ENCODE measurements at places on chromosomes 12 and 14.

GRCh38 chr12:57770734-57771133 lies 1.2 kb downstream of the METTL1 start:
- DNase-seq, result no peak

DNA sequence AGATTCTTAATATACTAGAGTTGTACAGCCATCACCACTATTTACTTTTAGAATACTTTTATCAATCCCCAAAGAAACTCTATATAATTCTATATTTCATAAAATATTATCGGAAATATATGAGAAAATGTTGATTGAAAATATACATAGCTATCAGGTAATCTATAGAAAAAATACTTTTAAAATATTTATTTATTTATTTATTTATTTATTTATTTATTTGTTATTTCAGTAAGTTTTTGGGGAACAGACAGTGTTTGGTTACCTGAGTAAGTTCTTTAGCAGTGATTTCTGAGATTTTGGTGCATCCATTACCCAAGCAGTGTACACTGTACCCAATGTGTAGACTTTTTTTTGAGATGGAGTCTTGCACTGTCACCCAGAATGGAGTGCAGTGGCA lies 206.6 kb upstream of the DAAM1 start:
- DNase-seq, result no peak

GRCh38 chr12:8080120-8080519 lies 2.0 kb upstream of the NECAP1 start:
- no peak for DNase-seq

GRCh38 chr12:81520064-81520945 lies 238.8 kb downstream of the PPFIA2 start:
- no peak for DNase-seq

GRCh38 chr12:3677609-3678008 lies 75.3 kb downstream of the CRACR2A start:
- DNase-seq, result no peak

DNA sequence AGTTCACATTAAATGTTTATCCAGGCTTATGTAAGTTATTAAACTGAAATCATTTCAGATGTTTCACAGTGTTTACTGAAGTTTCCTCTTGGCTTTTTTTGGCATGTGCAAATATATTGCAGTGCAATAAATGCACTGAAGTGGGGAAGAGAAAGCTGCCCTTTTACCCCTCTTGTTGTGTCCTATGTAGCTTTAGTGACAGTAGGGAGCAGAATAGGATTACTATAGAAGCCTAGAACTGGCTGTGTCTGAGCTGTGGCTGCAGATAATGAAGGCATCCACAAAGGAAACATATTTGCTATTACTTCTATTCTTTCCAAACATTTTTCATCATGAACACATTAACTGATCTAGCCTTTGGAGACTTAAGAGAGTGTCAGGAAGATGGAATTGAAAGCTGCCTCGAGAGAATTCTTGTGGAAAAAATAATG lies 24.1 kb upstream of the CNTN1 start:
- no peak for DNase-seq

DNA sequence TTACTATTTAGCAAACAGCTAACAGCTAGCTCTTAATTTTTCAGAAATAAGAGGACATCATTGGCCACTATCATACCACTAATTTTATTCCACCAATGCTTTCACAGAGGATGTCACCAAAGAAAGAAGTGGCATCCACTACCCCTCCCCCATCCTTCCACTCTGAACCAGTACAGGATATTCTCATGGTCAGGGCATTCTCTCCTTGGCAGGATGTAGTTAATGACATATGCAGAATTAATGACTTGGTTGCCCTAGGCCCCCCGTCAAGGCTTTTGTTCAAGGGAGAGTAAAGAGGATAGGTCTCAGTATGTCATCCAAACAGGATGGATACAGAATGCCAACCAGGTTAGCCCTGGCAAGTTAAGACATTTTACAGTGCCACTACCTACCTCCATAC lies 18.9 kb upstream of the NUP107 start:
- no peak for DNase-seq

- no peak for DNase-seq
Observed at GRCh38 chr14:54209511-54210250, 187.1 kb upstream of the CDKN3 start.

DNA sequence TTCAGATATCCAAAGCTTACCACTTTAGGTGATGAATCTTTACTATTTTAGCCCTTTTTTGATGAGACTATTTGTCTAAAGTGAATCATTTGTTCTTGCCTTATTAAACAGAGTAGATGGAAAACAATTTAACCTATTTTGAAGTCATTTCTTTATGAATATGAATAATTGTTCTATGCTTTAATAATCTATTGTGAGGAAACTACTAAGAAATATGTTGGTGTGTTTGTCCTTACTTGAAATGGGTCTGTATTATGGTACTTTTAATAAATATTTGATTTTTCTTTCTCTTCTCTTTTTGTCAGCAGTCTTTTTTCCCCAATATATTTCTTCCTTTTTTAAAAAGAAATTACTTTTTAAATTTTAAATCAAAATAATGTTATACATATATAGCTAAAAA lies 24.4 kb downstream of the HSD17B6 start:
- no peak for DNase-seq

DNA sequence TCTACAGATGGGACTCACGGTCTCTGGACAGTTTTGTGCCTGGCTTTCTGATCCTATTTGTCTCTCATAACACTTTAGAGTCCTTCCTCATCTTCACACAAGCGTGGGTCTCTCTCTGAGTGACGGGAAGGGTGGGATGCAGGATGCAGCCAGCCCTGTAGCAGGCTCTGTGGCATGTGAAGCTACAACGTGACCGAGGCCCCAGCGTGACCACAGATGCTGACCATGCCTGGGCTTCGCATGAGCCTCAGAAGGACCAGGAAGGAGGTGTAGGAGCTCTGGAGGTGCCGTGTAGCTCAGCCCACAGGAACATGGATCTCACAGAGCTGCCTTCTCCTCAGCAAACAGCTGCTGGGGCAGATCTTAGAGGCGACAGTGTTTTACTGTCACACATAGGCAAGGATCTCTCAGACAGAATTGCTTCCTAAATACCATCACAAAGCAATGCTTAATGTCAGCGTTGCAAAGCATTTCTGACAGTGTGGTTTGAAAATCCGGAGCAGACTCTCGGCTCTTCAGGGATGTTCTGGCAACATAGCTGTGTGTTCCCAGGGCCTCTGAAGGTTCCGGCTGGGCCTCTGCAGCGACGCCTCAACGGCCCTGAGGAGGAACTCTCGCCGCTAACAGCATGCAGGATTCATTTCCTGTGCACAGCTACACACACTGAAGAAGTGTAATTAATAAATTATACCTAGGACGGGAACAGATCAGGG lies 21.9 kb downstream of the ANKLE2 start:
- no peak for DNase-seq

- DNase-seq, result peak; percentile 48
Observed at GRCh38 chr14:21978184-21978998, 304.8 kb upstream of the OR4E1 start.

GRCh38 chr14:100777818-100778525 lies 47.9 kb upstream of the MEG3 start:
- no peak for DNase-seq

Data from effector CD4-positive, alpha-beta T cell (primary cell).